Activated gamma-delta T cell (primary cell): ENCODE measurements at places on chromosomes 6 and 20.

GRCh38 chr6:82608781-82609180 is 245.2 kb downstream of the TPBG start:
- no peak for DNase-seq

GRCh38 chr6:158596861-158597260 is 37.0 kb downstream of the TMEM181 start:
- no peak for DNase-seq

DNA sequence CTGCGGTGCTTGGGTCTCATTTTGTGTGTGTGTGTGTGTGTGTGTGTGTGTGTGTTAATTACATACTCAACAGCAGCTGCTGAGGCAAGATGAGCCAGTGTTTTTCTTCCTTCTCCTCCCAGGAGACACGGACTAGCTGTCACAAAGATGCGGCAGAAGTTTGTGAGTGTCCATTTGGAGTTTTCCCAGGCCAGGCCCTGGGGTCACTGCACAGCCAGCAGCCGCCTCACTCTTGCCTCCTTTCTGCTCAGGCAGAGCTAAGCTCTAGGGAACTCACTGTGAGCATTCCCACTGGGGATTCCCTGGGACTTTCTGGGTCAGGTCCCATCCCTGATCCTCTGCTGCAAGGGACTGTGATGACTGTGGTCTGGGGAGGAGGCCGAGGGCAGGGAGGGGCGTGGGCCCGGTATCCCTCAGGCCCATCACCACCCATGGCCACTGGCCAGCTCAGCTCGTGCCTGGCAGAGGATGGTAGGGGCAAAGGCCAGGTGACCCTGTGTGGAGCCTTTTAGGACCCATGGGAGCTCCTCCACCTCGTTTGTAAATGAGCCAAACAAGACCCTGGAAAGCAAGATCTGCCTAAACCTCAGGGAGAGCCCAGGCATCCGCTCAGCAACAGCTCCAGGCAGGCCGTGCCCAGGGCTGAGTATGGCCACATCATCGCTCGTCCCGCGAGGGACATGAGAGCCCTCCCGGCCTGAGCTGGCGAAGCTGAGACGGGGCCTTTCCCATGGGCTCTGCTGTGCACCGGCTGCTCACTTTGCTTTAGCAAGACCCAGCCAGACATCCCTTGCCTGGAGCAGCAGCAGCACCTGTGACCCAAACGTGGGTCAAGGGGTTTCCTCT is 102.0 kb downstream of the PSMB1 start:
- DNase-seq = no peak

DNA sequence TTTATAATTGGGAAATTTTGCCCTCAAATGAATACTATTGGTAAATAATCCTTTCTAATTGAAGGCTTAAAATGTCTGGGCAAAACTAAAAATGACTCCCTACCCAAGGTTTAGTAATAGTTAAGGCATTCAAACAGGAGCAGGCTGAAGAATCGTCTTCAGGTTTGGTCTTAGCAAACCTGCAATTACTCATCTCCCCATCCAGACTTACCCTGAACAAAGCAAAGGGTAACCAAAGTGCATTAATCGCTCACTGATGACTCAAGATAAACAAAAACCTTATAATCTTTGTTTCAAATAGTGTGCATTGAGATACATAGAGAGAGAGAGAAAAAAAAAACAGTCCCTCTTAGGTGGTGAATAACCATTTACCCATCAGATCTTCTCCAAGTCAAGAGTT is 225.5 kb downstream of the BMP2 start:
- DNase-seq = no peak

DNA sequence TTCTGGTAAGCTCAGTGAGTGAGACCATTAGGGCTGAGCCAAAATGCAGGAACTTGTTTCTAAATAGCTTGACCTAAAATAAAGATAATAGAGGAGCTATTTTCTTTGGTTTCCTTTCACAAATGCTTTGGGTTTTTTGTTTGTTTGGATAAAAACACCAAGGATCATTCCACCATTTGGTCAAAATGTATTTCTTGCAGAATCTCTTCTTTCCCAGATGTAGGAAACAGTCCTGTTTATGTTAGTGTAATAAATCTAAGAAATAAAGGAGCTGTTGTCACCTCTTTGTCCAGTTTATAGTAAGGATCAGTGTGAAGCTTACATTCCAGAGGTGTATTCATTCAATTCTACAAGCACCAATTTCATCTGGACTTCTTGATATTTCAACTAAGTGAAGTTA is 297.8 kb downstream of the GJA1 start:
- DNase-seq = no peak

DNA sequence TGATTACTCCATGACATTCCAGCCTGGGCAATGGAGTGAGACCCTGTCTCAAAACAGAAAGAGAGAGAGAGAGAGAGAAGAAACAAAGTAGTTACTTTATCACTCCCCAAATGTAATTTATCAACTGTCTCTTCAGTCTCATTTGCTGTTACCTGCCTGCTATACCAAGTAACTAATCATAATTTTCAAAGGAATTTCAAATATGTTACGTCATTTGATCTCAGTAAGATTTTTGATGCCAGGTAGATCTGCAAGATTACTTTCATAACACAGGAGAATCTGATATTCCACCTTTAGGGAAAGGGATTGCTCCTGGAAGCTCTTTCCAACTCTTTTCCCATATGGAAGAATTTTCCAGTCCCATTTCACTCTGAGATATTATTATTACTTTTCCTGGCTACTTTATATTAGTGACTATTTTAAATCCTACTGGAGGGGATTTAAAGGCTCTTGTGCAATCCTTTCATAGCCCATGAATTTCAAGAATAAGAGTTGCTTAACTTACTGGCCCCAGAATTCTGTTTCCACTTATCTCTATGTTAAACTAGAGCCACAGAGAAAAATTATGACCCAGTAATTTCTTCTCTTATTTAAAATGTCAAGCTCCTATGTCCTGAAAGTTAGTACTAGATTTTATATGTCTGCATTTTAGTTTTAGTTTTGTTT is 390.2 kb upstream of the FLRT3 start:
- no peak for DNase-seq

DNA sequence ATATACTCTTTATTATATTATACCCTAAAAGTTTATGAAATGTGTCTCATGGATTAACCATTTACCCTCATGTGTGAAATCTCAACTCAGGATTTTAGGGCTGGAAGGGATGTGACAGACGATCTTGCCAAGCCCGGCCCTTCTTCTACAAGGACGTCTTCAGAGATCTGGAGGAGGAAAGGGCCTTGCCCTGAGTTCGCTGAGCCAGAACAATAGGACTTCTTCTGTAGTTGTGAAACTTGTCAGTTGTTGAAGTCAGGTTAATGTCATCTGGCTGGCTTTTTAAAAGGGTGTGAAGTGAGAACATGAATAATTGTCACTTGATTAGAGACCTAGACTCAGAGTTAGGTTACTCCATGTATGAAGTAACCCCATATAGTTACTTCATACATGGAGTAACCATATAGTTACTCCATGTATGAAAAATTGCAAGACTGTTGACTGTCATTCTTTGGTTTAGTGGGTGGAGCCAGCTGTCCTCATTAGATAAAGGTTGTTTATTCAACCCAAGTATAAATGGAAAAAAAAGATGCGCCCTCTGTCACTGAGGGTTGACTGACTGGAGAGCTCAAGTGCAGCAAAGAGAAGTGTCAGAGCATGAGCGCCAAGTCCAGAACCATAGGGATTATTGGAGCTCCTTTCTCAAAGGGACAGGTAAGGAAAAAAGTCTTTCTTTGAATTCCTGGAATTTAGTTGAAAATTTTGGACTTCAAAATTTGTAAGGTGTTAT is at the start of gene ARG1:
ARG1 (plus strand) TSS at position 541 of the 730 bp plus-strand sequence; CDS start at position 598, 57 bp downstream.
- no peak for DNase-seq

DNA sequence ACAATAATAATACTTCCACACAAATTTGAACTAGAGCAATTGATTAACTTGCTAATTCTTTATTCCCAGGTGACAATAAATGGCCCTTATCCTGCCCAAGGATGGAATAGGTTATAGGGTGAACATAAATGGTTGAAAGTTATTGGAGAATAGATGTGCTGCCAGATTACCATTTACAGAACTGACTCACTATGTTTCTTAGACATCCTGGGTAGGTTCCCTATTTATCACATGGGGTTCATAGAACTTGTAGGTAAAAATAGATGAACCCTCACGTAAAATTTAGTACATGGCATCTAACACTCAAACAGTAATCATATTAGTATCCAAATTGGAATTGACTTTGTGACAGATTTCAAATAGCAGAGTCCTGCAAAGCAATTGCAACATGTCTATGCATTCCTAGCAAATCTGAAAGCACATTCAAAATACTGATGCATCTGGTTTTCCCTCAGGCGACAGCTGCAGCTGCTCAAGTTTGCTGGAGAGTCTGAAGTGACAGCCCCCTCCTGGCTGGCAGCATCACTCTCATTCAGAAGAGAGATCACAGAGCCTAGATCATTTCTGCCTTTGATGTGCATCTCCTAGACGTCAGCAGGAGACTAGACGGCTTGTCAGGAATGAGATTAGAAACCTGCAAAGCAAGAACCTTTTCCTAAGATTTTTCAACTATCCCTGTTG is 80.2 kb upstream of the RNF217 start:
- DNase-seq = no peak

DNA sequence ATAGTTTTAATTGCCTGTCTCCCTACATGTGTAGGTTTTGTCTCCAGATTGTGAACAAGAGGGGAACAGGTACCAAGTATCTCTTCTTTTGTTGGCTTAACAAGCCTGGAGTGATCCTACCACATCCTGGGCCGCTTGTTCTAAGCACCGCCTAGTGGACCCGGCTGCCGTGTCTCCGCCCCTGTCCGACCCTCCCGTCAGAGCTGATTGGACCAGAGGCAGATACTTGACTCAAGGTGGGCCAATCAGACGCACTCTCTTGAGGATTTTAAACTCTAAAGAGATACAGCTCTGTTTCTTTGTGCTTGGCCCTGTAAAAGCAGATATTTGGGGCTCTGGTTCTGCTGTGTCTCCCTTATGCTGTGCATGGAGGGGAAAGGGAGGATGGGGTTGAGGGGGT is 68.2 kb downstream of the PRDM1 start:
- no peak for DNase-seq

DNA sequence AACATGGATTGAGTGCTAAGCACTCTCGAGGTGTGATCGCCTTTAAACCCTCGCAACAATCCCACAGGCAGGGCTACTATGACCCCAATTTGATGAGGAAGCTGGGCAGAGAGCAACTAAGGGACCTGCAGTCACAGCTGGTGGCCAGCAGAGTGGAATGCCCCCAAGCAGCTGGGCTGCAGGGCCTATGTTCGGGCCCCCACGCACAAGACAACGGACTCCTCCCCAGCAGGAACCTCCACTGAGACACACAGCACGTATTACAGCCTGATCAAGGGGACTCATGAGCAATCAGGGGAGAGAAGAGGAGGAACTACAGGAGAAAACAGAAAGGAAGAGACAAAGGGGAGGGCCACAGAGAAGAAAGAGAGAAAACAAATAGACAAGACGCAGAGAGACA is 21.7 kb downstream of the CST7 start:
- DNase-seq = no peak

- no peak for DNase-seq
These were observed 5.3 kb downstream of the CDKN1A start for GRCh38 chr6:36683656-36684446.

GRCh38 chr20:32580219-32580969 is 4.7 kb downstream of the NOL4L start:
- no peak for DNase-seq
